CD4-positive, CD25-positive, alpha-beta regulatory T cell (primary cell): ENCODE measurements at places on chromosomes 3 and 15.

DNA sequence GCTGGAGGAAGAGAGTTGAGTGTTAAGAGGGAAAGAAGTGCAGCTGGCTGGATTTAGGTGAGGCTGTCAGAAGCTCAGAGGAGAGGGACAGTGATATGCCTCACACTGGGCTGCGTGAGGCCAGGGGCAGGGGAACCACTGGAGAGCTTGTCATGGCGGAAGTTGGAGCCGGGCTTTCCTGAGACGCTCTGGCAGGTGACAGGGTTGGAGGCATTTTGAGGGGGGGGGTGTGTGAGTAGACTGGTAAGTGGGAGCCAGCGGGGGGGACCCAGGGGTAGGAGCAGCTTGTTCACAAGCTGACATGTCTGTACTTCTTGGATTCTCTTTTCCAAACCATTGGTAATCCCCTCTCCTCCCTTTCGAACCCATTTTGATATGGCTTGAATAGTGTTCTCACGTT lies 331.5 kb upstream of the RGMA start:
- no peak for DNase-seq

DNA sequence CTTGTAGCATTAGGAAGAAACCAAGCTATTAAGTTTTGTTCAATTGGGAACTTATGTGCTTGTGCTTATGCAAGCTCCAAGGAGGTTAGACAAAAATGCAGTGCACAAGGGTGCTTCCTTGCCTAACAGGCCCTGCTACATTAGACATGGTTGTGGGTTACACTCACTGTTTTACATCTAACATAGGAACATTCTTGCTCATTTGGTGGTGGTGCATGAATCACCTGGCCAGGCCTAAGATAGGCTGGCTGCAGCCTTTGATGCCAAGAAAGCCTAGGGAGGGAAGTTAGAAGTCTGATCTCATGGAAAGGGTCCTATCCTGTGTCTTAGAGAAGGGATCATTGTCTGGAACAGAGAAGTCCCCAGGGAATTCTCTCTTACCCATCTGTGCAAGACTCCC lies 43.5 kb downstream of the CA12 start:
- no peak for DNase-seq

DNA sequence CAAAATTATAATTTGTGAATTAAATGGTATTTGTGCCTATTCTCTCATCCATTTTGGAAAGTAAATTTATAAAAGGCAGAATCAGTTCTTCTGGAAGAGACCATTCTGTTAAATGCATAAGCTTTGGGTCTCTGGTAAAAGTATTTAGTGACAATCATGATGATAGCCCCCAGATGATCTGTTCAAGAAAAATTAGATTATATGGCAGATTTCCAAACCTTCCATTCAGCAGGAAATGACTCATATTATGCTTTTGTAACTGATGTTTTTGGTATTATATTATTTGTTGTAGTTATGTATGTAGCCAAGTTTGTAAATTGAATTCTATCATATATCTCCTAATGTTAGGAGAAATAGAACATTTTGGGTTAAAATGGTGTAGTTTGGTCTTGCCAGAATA lies 340.8 kb upstream of the DPH6 start:
- no peak for DNase-seq

DNA sequence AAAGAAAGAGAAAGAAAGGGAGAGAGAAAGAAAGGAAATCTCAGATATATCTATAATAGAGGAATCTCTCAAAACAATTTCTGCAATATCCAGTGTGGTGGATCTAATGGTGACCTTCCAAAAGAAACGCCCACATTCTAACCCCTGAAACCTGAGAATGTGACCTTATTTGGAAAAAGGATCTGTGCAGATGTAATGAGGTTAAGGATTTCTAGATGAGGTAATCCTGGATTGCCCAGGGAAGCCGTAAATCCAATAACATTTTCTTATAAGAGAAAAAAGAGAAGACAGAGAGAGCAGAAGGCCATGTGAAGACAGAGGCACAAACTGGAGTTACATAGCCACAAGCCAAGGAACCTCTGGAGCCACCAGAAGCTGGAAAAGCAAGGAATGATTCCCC lies 307.6 kb downstream of the ZBTB20 start:
- DNase-seq = no peak

GRCh38 chr15:85044251-85044853 lies 62.7 kb downstream of the PDE8A start:
- peak; percentile 55 for DNase-seq

GRCh38 chr3:65436580-65436979 lies 602.1 kb downstream of the MAGI1 start:
- no peak for DNase-seq

DNA sequence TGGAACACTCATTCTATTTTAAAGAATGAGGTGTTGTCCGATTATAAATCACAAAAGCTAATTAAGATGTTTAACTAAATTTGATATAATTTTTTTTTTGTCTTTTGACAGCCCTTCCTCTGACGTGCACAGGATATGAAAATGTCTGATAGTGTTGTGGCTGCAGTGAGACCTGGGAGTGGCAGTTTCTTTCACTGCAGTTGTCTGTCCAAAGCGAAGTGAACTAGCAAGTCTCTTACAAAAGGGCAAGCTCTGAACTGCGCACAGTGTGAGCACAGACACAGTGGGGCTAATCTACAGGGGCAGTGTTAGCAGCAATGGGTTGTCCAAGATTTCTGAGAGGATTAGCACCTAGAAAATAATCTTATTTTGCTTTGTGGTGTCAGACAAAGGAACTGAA lies 29.1 kb upstream of the MYRIP start:
- DNase-seq = no peak

GRCh38 chr3:113070681-113071113 lies 79.9 kb downstream of the GTPBP8 start:
- DNase-seq = no peak

- no peak for DNase-seq
Observed at GRCh38 chr3:157073810-157074209, 86.1 kb downstream of the CCNL1 start.

DNA sequence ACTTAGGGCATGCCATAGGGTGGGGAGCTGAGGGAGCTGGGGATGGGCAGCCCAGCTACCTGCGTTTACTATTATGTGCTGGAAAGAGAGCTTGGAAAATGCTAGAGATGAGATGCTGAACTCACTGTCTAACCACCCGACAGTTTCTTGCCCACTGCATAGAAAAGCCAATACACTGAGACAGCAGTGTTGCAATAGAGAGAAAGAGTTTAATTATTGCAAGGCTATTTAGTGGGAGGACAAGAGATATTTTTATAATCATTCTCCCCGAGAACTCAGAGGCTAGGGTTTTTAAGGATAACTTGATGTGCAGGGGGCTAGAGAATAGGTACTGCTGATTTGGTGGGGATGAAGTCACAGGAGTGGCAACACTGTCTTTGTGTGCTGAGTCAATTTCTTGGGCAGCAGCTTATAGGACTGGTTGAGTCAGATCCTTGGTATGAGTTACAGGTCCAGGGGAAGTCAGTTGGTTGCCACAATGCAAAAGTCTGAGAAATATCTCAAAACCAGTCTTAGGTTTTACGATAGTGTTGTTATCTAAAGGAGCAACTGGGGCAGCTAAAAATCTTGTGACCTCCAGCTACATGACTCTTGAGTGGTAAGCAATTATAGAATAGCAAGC lies 205.9 kb downstream of the GABRG3 start:
- DNase-seq = no peak

DNA sequence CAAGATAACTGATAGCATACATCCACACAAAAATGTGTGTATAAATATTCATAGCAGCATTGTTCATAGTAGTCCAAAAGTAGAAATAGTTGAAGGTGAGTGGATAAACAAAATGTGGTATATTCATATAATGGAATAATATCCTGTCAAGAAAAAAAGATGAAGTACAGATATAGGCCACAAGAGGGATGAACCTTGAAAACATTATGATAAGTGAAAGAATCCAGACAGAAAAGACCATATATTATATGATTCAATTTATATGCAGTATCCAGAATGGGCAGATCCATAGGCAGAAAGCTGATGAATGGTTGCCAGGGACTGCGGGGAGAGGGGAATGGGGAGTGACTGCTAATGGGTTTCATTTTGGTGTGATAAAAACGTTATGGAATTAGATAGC lies 54.3 kb upstream of the TNIK start:
- no peak for DNase-seq

GRCh38 chr3:167880183-167880582 lies 144.7 kb downstream of the SERPINI1 start:
- no peak for DNase-seq
